Mesothelial cell of epicardium (in vitro differentiated cells): ENCODE measurements at places on chromosomes 5 and 9.

DNA sequence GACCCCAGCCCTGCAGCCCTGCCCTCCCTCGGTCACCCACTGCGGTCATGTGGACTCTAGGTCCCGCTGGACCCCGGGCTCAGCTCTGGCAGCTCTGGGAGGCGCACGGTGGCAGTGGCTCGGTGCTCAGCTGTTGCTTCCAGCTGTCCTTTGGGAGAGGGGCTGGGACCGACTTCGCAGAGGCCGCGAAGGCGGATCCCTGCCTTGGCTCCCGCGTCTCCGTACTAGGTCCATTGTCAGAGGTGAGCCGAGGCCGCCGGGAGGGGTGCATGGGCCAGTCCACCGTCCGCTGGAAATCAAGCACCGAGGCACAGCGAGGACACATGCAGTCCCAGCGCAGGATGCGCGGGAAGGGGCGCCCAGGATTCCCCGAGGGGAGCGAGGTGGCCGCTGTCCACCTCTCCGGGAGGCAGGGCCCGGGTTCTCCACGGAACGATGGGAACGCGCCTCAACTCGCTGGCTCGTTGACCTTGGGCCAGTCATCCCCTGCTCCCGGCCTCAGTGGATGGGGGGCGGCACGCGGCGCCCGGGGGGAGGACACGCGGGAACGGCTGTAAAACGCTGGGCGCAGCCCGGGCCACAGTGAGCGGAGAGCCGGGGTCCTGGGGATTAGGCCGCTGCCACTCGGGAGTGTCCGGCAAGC lies 732 bp downstream of the GBGT1 start:
- DNase-seq, result no peak
- H3K27me3 ChIP-seq, result no peaks in the 10 kb centered on the region
- peaks cover 16% of the 10 kb centered on the region for H3K36me3 ChIP-seq
- peaks cover 4% of the 10 kb centered on the region for H3K4me1 ChIP-seq
- peak overlapping the region; percentile 79 for H3K4me3 ChIP-seq

- H3K36me3 ChIP-seq, result no peaks in the 10 kb centered on the region
- H3K27ac ChIP-seq, result no peak overlapping the region
- DNase-seq, result no peak
- H3K4me1 ChIP-seq, result peaks cover 3% of the 10 kb centered on the region
- no peak overlapping the region for H3K4me3 ChIP-seq
These were observed 80.4 kb upstream of the GNAQ start for GRCh38 chr9:78112004-78112403.

GRCh38 chr5:157331807-157332206 lies 65.9 kb downstream of the CYFIP2 start:
- H3K27ac ChIP-seq, result no peak overlapping the region
- peaks cover 2% of the 10 kb centered on the region for H3K4me1 ChIP-seq
- peaks cover 16% of the 10 kb centered on the region for H3K36me3 ChIP-seq
- H3K4me3 ChIP-seq, result no peak overlapping the region

- peaks cover 15% of the 10 kb centered on the region for H3K4me1 ChIP-seq
- no peak for DNase-seq
- H3K36me3 ChIP-seq, result no peaks in the 10 kb centered on the region
- H3K27ac ChIP-seq, result no peak overlapping the region
These were observed 3.1 kb downstream of the TMEM252 start for GRCh38 chr9:68537616-68537880.

GRCh38 chr9:120032639-120033038 lies 547.3 kb downstream of the CDK5RAP2 start:
- DNase-seq, result no peak
- H3K27ac ChIP-seq, result no peak overlapping the region
- no peaks in the 10 kb centered on the region for H3K36me3 ChIP-seq

GRCh38 chr5:145960848-145961600 lies 24.6 kb downstream of the SH3RF2 start:
- H3K27ac ChIP-seq, result peak overlapping the region; percentile 32
- peaks cover 19% of the 10 kb centered on the region for H3K4me1 ChIP-seq
- DNase-seq, result no peak
- peaks cover 10% of the 10 kb centered on the region for H3K27me3 ChIP-seq
- no peaks in the 10 kb centered on the region for H3K36me3 ChIP-seq

DNA sequence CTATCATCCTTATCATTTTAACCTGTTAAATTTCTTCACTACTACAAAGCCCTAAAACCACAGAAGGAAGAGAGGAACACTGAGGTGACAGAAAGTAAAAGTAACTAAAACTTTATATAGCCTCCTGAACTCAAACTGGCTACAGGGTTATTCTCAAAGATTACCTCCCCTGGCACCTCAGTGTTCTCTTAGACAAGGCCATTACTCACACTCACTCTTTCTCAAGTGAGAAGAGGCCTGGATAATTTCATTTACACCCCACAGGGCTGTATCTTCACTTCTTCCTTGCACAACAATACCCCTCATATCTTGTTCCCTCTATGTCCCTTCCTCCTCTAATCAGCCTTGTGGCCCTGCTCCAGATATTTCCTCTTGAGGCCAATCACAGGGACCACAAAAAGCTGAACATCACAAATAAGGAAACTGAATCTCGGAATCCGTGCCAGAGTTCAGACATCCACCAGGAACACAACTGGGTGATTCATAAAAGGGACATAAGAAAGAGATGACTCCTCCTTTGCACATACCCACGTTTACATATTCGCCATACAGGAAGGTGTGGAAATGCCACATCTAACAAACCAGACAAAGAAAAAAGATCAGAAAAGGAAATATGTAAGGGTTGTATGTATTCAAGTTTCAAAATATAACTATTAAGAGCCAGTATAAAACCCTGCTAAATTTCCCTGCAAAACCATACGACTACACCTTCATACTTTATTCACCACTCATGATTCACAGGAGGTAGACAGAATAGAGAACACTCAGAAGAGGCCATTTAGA lies 1.7 kb upstream of the KLHL3 start:
- H3K27ac ChIP-seq, result no peak overlapping the region
- no peak for DNase-seq
- H3K4me3 ChIP-seq, result no peak overlapping the region
- H3K36me3 ChIP-seq, result peaks cover 5% of the 10 kb centered on the region
